Caudate nucleus (tissue), 63 donors: ENCODE measurements at places on chromosomes 13 and 19.

- DNase-seq = no peak
Measured at GRCh38 chr13:98143601-98144026, 720 bp downstream of the FARP1 start.

DNA sequence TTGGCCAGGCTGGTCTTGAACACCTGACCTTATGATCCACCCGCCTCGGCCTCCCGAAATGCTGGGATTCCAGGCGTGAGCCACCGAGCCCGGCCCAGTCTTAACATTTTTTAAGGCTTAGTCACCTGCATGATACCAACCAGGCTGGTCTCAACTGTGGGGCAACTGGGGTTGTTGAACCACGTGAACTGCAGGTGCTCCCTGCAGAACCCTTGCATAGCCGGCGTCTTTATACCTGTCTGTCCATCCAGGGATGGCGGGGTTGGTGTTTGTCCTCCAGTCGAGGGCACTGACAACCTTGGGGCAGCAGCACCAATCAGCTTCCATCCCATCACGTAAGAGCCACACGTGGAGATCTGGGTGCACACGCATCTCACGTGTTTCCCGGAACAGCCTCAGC lies 24.8 kb upstream of the LILRA2 start:
- no peak for DNase-seq

GRCh38 chr19:28292822-28293500 lies 920.0 kb downstream of the UQCRFS1 start:
- no peak for DNase-seq

DNA sequence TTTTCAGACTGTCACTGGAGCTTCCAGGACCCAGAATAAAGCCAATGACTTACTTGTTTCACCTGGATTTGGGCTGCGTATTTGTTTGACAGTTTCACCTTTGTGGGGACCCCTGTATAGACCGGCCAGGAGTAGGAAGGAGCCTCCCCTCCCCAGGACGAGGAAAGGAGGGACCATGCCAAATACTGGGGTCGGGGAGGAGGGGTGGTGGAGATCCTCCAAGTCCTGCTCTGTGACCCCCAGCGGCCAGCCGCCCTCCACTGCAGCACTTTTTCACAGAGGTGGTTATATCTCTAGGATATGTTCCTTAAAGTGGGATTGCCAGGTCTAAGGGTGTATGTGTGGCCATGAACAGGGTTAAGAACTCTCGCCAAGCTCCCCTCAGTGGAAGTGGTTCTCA lies 25.7 kb upstream of the ZNF492 start:
- no peak for DNase-seq

DNA sequence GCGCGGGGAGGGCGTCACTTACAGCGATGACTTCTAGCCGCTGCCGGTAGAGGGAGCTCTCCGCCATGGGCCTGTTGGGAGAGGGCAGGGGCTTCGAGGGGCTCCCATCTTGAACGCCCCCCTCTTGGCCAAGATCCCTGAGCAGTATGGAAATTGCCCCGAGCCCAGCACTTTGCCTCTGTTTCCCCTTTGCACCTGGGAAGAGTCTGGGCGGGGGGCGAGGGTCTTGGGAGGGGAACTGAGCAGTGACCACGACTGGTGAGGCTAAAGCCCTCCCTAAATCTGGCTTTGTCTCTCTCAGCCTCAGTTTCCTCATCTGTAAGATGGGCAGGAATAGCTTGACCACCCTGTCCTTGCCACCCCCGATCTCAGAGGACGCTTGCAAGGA lies 2.8 kb downstream of the PALM3 start:
- DNase-seq = no peak
